ENCODE measurements at places on chromosomes 5 and 9. TPM values are rescaled to one million over a fixed set of nuclear protein-coding genes. Genes with fewer than 3 reads are reported as not detected.

DNA sequence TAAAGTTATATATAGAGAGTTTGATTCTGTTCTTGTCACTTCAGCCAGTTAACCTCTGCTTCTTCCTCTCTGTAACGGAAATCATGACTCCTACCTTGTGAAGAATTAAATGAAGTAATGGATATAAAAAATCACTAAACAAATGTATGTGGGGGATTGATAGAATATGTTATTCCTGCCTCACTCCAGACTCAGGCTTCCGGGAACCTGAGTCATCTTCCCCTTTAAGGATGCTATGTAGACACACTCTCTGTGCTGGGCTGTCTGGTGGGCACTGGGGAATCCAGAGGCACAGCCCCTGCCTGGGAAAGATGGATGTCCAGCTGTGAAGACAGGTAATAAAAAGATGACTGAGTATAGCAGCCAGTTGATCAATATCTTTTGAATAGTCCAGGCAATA, 77.4 kb downstream of the ZNF618 start:
- no peaks in the 10 kb centered on the region for H3K27me3 ChIP-seq
- H3K36me3 ChIP-seq: no peaks in the 10 kb centered on the region
- DNase-seq: peak; percentile 96
- H3K27ac ChIP-seq: peak overlapping the region; percentile 98
- no peak overlapping the region for H3K4me3 ChIP-seq
- H3K4me1 ChIP-seq: peaks cover 66% of the 10 kb centered on the region

DNA sequence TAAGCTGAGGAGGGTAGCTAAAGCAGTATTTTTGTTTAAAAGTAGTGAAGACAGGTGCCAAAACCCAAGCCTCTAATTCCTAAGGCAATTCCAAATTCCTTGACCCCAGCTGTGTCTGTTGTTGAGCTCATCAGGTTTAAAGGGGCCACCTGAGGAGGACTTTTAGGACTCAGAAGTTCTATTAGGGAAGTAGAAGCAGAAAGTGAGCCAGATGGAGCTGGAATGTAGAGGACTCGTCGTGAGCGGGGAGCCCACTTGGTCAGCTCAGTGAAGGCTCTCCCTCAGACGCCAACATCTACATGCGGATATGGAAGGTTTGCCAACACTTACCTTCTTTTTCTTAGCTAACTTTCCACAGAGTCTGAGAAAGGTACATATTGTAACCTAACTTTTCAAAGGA, 102.8 kb downstream of the PLPPR1 start:
- no peaks in the 10 kb centered on the region for H3K4me1 ChIP-seq
- no peak for DNase-seq
- H3K27ac ChIP-seq: no peak overlapping the region
- H3K4me3 ChIP-seq: no peak overlapping the region
- peaks cover 2% of the 10 kb centered on the region for H3K27me3 ChIP-seq

DNA sequence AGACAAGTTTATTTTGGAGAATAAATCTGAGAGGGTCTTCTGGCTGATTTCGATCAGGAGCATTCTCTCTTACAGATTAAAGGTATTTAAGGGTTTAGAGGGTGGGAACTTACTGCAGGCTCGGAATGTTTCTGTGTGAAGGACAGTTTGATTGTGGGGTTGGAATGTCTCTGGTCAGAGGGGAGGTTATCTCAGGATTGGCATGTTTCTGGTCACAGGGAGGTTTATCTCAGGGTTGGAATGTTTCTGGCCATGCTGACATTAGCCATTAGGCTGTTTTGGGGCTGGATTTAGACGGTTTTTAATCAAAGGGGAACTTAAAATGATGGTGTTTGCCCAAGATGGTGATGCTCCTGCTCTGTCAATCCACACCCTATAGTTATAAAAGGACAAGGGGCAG, 95.2 kb downstream of the SLCO4C1 start:
- no peaks in the 10 kb centered on the region for H3K27me3 ChIP-seq
- H3K4me3 ChIP-seq: no peak overlapping the region
- H3K27ac ChIP-seq: no peak overlapping the region
- H3K36me3 ChIP-seq: no peaks in the 10 kb centered on the region

DNA sequence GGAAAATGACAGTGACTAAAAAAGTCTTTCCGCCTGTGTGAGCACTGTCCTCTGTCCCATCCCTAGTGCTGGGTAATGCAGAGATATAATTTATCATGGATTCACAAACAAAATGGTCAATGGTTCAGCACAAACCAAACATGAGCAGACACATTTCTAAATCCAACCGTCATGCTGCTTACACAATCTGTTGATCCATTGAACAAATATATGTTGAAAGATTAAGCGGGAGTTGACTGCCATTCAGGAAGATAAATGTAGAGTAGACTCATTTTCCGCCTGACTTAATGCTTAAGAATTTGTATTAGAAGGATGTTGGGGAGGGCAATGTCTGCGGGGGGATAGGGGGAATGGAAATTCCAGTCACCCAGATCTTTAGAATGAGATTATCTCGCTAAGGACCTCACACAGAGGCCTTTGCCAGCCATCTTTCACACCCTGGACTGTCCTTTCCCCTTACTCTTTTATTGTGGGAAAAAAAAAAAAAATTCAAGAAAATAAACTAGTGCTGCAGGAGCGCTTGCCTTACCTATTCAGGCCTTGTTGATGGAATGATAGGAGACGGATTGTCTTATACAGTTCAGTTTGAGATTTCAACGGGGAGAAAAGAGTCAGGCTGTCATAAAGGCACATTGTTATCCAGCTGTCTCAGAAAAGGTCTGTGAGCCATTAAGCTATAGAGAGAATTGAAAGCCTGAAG, 153.7 kb downstream of the TLE1 start:
- no peak overlapping the region for H3K4me3 ChIP-seq
- no peaks in the 10 kb centered on the region for H3K27me3 ChIP-seq
- H3K4me1 ChIP-seq: no peaks in the 10 kb centered on the region
- no peaks in the 10 kb centered on the region for H3K36me3 ChIP-seq

- H3K27me3 ChIP-seq: no peaks in the 10 kb centered on the region
- H3K4me3 ChIP-seq: no peak overlapping the region
- DNase-seq: no peak
- no peak overlapping the region for H3K27ac ChIP-seq
- peaks cover 13% of the 10 kb centered on the region for H3K4me1 ChIP-seq
- H3K36me3 ChIP-seq: no peaks in the 10 kb centered on the region
Observed at GRCh38 chr5:169649486-169649885, 12.4 kb downstream of the DOCK2 start.

DNA sequence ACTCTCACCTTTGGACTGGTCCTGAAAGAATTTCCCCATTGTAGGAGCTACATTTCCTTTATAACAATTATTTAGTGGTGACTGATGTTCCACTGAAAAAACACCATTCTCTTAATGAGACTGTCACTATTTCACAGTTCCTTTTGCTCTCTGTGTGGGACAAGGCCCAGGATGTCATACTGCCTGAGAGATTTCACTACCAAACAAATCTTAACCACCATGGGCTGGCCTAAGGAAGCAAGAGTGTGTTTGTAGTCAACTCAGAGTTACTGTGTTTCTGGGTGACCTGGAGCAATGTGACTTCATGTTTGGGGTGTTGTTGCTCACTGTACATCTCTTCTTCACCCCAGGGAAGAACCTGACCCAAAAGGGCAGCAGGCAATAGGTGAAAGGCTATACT, 50.1 kb upstream of the ZNF608 start:
- H3K4me1 ChIP-seq: no peaks in the 10 kb centered on the region
- H3K36me3 ChIP-seq: no peaks in the 10 kb centered on the region
- no peak for DNase-seq
- H3K27me3 ChIP-seq: no peaks in the 10 kb centered on the region
- no peak overlapping the region for H3K4me3 ChIP-seq
- H3K27ac ChIP-seq: no peak overlapping the region

- no peak overlapping the region for H3K4me3 ChIP-seq
- H3K27ac ChIP-seq: peak overlapping the region; percentile 44
- peak; percentile 88 for DNase-seq
- peaks cover 24% of the 10 kb centered on the region for H3K4me1 ChIP-seq
- H3K27me3 ChIP-seq: no peaks in the 10 kb centered on the region
Observed at GRCh38 chr9:109817846-109818472, 38.0 kb downstream of the PALM2AKAP2 start.

GRCh38 chr9:125767349-125767748, 20.2 kb downstream of the PBX3 start:
- H3K4me3 ChIP-seq: no peak overlapping the region
- H3K36me3 ChIP-seq: no peaks in the 10 kb centered on the region
- no peaks in the 10 kb centered on the region for H3K27me3 ChIP-seq
- DNase-seq: no peak
- peaks cover 4% of the 10 kb centered on the region for H3K4me1 ChIP-seq
- H3K27ac ChIP-seq: no peak overlapping the region

- no peaks in the 10 kb centered on the region for H3K36me3 ChIP-seq
- no peak overlapping the region for H3K4me3 ChIP-seq
- no peaks in the 10 kb centered on the region for H3K27me3 ChIP-seq
- no peak for DNase-seq
Observed at GRCh38 chr5:131999441-132000240, 11.8 kb downstream of the ACSL6 start.

DNA sequence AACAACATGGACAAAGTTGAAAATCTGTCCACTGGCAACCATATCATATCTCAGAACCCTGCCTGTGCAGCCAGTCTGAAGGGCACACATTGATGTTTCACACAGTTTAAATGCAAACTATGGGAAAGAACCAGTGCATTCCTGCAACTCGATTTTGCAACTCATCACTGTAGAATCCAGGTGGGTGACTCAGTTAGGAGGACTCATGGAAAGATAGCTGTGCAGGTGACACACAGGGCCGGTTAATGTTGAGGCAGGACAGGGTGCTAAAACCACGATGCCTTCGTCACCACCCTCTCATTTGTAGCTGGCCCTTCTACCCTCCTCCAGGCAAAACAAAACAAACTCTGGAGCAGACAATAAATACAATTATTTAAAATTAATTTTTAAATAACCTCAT, 62.8 kb downstream of the TLE1 start:
- H3K27ac ChIP-seq: no peak overlapping the region
- H3K27me3 ChIP-seq: no peaks in the 10 kb centered on the region
- H3K4me3 ChIP-seq: no peak overlapping the region
- no peaks in the 10 kb centered on the region for H3K4me1 ChIP-seq
- H3K36me3 ChIP-seq: peaks cover 6% of the 10 kb centered on the region

GRCh38 chr5:120298981-120299380, 165.1 kb upstream of the PRR16 start:
- no peaks in the 10 kb centered on the region for H3K27me3 ChIP-seq
- H3K36me3 ChIP-seq: no peaks in the 10 kb centered on the region
- no peaks in the 10 kb centered on the region for H3K4me1 ChIP-seq
- H3K4me3 ChIP-seq: no peak overlapping the region
- no peak for DNase-seq
- no peak overlapping the region for H3K27ac ChIP-seq

DNA sequence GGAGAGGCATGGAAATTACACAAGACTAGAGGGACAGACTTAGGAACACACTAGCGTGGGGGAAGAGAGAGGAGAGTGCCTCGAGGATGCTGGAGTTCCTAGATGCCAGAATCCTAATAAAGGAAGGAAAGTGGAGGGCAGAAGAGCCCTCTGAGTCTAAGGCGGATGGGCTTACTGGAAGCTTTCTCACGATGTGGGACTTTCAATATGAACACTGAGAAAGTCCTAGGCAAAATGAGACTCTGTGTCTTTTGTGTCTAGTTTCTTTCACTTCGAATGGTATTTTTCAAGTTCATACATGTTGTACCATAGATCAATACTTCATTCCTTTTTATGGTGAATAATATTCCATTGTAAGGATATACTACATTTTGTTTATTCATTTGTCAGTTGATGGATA, 239.4 kb downstream of the NSG2 start:
- H3K27ac ChIP-seq: no peak overlapping the region
- no peaks in the 10 kb centered on the region for H3K4me1 ChIP-seq
- no peaks in the 10 kb centered on the region for H3K27me3 ChIP-seq
- no peak for DNase-seq

GRCh38 chr9:121566481-121567465, 67.1 kb upstream of the GGTA1 start:
- H3K27me3 ChIP-seq: no peaks in the 10 kb centered on the region
- peak; percentile 39 for DNase-seq
- no peak overlapping the region for H3K27ac ChIP-seq
- H3K4me3 ChIP-seq: no peak overlapping the region
- H3K36me3 ChIP-seq: no peaks in the 10 kb centered on the region
- peaks cover 32% of the 10 kb centered on the region for H3K4me1 ChIP-seq

GRCh38 chr9:127778280-127779135, at the start of gene SH2D3C:
TSS of gene SH2D3C (minus strand) at chr9:127778666. CDS start at chr9:127778627, 39 bp downstream.
- peaks cover 21% of the 10 kb centered on the region for H3K4me1 ChIP-seq
- no peak for DNase-seq
- no peak within 1 kb of the TSS for H3K27ac ChIP-seq
- no peaks in the 10 kb centered on the region for H3K27me3 ChIP-seq
- no peaks in the 10 kb centered on the region for H3K36me3 ChIP-seq

GRCh38 chr9:130450344-130451003, 5.7 kb downstream of the ASS1 start:
- no peak overlapping the region for H3K4me3 ChIP-seq
- H3K4me1 ChIP-seq: peaks cover 32% of the 10 kb centered on the region
- no peaks in the 10 kb centered on the region for H3K27me3 ChIP-seq
- H3K36me3 ChIP-seq: no peaks in the 10 kb centered on the region
- no peak for DNase-seq

GRCh38 chr5:4896328-4896727, 243.8 kb upstream of the ADAMTS16 start:
- H3K4me3 ChIP-seq: no peak overlapping the region
- no peaks in the 10 kb centered on the region for H3K4me1 ChIP-seq
- H3K27me3 ChIP-seq: no peaks in the 10 kb centered on the region
- H3K27ac ChIP-seq: no peak overlapping the region

GRCh38 chr5:136080113-136080482, 51.3 kb downstream of the TGFBI start:
- DNase-seq: no peak
- H3K27me3 ChIP-seq: peaks cover 15% of the 10 kb centered on the region
- no peak overlapping the region for H3K27ac ChIP-seq
- no peaks in the 10 kb centered on the region for H3K36me3 ChIP-seq

- no peak overlapping the region for H3K27ac ChIP-seq
- H3K36me3 ChIP-seq: no peaks in the 10 kb centered on the region
- peak; percentile 37 for DNase-seq
- no peaks in the 10 kb centered on the region for H3K27me3 ChIP-seq
Observed at GRCh38 chr9:91426123-91426745, 2.6 kb upstream of the NFIL3 start.

DNA sequence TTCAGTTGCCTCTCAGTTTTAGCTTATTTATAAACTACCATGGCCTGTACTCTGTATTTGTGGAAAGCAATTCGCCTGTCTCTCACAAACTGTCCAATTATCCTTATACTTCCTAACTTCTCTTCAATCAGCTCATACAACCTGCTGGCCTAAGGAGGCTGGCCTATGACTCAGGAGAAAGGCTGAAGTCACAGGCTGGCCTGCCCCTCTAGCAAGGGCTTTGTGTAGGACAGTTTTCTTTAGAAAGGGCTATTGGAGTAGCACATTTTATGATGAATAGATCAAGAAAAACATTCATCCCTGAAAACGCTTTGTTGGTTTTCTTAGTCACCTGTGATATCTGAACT, 988.7 kb upstream of the ARRDC3 start:
- no peaks in the 10 kb centered on the region for H3K27me3 ChIP-seq
- no peaks in the 10 kb centered on the region for H3K4me1 ChIP-seq
- no peak overlapping the region for H3K4me3 ChIP-seq

The SH2D3C gene
- total RNA-seq: 95.0 TPM

The TRIM41 gene
- total RNA-seq: 17.3 TPM

The C1QTNF3 gene
- total RNA-seq: 1.6 TPM

The LCN6 gene
- total RNA-seq: not detected

The ENTREP1 gene
- 5.0 TPM for total RNA-seq

The TEX48 gene
- total RNA-seq: not detected

The C8G gene
- 1.4 TPM for total RNA-seq

The TLR4 gene
- 38.6 TPM for total RNA-seq

The NUTM2F gene
- total RNA-seq: not detected

The MEF2C gene
- total RNA-seq: 58.3 TPM

The C5 gene
- 1.6 TPM for total RNA-seq

The ZNF189 gene
- 14.4 TPM for total RNA-seq

The IL4 gene
- not detected for total RNA-seq

The S1PR3 gene
- 18.9 TPM for total RNA-seq

The RNF180 gene
- 5.6 TPM for total RNA-seq
